Vagina (tissue), 2 donors: ENCODE measurements at places on chromosomes 16 and 17.

GRCh38 chr17:80307994-80308691, 47.5 kb downstream of the RNF213 start:
- no peak for DNase-seq

DNA sequence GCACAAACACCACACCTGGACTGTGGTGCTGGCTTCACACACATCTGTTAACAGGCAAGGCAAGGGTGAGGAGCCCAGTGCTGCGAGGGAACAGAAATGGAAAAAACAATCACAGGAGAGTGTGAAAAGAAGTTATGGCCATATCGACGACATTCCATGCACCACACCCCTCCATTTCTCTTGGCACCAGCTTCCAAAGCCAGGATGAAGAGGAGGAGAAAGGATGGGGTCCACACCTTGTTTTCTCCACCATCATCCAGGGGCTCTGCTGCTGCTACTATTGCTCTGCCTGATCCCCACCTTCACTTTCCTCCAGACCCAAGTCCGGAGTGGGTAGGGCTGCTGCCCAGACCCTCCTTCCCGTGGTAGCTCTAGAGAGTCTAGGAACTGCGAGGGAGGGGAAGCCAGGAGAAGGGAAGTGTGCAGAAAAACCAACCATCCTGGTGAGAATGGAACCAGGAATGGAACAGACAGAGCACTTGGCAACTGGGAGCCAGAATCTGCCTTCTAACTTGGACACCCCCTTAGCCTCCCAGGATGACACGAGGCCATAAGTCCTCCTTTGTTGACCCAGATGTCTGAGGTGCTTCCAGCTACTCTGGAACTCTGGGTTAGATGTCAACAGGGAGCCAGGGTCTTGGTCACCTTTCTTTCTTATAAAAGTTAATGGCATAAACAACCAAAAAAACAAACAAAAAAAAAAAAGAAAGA, 1.2 kb upstream of the PROCA1 start:
- DNase-seq = no peak

GRCh38 chr16:51898872-51899271, 648.1 kb downstream of the TOX3 start:
- DNase-seq = no peak

GRCh38 chr17:63699638-63700527, at the start of gene LIMD2:
Gene LIMD2 (minus strand): TSS chr17:63700125. CDS start chr17:63699298, 827 bp downstream.
- DNase-seq = no peak

DNA sequence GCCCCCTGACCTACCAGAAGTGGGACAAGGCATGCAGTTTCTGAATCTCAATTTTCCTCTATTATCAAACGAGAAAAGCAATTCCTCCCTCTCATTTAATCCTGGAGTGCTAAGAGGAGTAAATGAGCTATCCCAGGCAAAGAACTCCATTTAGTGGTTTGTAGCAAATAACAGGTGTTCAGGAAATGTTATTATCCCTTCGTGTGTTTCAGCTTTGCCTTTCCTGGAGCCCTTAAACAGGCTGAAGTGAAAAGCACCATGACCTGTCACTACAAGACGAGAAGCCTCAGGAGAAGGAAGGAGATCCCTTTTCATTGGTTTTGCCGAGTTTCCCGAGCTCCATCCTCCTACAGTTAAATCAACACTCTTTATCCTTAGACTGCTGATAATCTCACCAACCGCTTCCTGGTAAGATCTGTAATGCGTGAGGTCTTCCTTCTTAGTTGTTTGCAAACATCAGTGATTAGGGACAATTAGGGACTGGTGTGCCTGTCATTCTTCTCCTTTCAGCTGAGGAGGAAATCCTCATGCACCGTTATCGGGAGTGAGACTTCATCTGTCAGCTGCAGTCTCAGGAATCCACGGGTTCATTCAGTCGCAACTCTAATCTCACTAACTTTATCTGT, 30.8 kb upstream of the MYOCD start:
- no peak for DNase-seq

- DNase-seq = no peak
Measured at GRCh38 chr16:70678121-70678897, 7.5 kb downstream of the MTSS2 start.

DNA sequence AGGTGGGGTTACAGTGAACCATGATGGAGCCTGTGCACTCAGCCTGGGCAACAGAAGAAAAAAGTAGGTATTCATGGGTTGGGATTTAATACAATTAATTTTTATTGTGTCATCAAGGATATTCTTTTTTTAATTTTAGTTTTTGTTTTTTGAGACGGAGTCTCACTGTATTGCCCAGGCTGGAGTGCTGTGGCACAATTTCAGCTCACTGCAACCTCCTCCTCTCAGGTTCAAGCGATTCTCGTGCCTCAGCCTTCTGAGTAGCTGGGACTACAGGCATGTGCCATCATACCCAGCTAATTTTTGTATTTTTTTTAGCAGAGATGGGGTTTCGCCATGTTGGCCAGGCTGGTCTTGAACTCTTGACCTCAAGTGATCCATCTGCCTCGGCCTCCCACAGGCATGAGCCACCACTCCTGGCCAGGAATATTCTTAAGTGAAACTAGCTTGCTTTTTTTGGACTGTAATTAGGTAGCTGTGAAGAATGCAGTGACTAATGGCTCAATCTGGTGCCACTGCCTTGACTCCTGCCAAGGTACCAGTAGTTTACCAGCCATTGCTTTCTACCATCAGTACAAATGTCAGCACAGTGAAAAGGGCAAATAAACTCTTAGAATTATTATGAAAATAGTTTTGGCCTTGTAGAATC, 4.8 kb downstream of the PPM1D start:
- no peak for DNase-seq

DNA sequence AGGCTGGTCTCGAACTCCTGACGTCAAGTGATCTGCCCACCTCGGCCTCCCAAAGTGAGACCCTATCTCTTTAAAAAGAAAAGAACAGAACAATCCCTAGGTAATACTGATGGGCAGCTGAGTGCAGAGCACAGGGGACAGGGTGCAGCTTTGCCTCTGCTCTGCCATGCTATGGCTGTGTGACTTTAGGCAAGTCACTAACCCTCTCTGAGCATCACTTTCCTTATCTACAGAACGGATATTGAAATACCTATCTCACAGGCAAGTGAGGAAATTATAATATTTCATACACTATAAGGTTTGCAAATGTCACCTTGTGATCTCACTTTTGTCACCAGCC, 4.1 kb downstream of the CASKIN2 start:
- DNase-seq = no peak

DNA sequence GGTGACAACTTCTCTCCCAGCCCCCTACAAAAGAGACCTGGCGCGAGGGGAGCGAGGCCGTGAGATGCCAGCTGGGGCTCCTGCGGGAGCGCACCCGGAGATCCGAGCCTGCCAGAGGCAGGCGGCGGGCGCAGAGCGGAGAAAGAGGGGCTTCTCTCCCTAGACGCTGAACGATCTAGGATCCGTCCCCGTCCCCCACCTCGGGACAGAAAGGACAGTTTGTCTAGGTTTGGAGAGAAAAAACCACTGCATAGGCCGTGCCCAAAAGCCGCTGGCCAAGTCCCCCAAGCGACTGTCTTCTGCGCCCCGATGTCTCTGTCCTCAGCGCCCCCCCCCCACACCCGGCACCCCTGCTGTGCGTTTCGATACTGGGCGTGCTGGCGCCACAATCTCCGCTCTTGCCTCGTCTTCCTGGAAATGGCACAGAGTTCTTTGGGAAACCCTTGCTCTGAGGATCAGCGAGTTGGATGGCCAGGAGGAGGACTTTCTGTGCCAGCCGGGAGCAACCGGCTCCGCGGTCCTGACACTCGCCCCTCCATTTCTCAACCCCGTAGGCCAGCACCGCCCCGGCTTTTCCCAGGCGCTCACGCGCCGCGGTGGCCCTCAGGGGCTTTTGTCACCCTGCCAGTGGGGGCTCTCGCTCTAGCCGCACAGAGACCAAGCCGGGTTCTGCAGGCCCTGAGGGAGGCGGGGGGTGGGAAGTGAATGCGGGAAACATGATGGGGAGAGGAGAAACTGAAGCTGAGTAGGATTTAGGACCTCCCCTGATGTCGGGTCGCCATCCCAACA, 1.0 kb downstream of the SSTR2 start:
- no peak for DNase-seq

DNA sequence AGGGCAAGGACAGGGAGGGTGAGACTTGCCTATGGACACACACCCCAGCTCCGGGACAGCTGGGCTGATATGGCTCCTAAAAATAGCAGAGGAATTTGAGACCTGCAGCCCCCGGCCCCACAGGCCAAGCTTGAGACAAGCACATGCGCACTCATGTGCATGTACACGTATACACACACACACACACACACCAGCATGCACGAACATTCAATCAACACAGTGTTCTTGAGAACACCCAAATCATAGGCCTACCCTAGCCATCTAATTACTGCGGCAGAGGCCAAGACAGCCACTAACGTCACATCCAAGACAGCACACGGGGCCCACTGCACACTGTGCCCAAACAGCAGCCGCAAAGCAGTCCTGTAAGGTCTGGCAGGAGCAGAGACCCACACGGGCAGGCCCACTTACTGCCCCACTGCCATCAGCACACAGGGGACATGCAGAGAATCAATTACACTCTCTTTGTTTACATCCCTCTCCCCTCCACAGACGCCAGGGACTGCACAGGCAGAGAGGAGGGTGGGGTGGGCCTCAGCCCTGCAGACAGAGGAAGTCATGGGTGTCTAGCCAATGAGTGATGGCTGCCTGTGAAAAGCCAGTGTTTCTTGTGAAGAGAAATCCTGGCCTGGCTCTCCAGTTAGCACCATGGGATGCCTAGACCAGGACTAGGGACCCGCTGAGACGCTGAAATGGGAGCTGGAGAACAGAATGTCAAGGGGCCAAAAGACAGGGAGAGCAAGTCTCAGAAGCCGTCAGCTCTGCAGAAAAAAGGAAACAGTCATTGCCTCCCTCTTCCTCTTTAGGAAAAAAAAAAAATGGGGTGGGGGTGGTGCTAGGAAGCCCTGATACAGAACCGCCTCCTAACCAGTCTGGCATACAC, 39.3 kb downstream of the MYO18A start:
- DNase-seq = no peak

DNA sequence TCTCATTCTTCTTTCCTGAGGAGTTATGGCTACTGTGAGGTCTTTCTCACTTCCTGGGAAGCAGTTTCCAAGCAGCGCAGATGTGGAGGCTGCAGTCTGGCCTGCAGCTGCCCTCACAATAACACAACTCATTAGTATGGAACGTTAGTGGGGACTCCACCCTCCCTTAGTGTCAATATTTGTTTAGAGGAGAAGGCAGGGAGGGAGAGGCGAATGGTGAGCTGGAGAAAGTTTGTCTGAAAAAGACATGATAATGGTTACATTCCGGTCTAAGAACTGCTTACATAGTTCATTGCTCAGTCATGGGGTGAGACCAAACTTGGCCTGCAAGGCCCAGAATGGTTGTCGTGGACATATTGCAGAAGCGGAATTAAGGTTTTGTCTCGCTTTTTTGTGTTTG, 170.2 kb downstream of the HS3ST3B1 start:
- no peak for DNase-seq

GRCh38 chr16:79004309-79004708, 596.2 kb downstream of the MAF start:
- no peak for DNase-seq

DNA sequence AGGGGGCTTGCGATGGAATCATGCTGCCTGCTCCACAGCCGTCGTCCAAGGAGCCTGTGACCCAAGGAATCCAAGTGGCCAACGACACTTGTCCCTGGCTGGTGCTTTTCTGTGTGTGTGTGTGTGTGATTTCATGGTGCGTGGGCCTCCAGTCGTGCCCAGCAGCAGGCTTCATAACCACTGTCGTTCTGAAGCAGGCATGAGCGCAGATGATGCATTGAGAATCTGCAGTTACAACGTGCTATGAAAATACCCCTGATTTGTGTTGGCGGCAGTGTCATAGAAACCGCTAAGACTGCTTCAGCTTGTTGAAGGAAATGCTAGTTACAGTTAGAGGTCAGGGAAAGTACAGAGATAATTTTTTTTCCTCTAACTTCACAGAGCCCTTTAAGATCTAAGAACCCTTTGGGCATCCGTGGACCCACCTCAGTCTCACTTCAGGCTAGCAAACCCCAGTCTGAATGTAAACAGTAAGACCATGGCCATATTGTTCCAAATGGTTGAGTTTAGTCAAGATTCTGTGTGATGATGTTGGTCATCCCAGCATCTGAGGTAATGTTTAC, 15.6 kb downstream of the C16orf90 start:
- DNase-seq = no peak

- DNase-seq = no peak
Measured at GRCh38 chr16:56469748-56470147, 18.4 kb downstream of the OGFOD1 start.
